T-helper 9 cell (primary cell): ENCODE measurements at places on chromosomes 4 and X.

DNA sequence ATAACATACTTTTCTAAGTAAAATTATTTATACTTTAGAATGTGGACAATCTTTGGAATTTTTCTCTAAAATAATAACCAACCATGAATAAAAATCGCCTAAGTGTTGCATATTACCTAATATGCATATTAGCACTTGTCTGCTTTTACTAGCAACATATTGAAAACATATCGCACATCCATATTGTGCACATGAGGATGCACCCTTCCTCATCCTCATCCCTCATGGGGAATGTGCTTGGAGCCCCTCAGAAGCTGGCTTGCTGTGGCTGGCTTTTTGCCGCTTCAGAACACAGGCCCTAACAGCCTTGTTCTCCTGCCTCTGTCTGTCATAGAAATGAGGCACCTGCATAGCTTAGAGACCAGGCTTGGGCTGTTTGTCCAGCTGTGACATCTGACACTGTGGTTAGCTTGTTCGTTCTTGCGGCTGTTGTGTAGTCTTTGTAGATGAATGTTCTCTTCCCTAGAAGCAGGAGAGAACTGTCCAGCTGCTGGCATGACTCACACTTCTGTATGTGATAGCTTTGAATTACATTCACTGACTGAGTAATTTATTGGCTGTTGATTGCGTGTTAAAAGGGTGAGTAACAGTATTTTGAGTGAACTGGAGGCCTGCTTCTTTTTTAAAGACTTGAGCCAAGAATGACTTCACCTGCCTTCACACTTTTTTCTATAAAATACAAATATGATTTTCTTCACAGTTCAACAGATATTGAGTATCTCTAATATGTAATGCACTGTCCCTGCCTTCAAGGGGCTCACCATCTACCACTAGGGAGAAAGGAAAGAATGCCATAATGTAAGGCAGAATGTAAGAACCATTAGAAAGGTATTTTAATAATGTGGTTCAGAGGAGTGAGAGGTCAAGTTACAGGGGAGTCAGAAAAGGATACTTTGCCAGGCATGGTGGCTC is 81.9 kb downstream of the HMGB2 start:
- no peak for DNase-seq

GRCh38 chr4:42326040-42326439 is 71.2 kb upstream of the SHISA3 start:
- no peak for DNase-seq

GRCh38 chrX:135973025-135973547 is 702 bp downstream of the MMGT1 start:
- no peak for DNase-seq

DNA sequence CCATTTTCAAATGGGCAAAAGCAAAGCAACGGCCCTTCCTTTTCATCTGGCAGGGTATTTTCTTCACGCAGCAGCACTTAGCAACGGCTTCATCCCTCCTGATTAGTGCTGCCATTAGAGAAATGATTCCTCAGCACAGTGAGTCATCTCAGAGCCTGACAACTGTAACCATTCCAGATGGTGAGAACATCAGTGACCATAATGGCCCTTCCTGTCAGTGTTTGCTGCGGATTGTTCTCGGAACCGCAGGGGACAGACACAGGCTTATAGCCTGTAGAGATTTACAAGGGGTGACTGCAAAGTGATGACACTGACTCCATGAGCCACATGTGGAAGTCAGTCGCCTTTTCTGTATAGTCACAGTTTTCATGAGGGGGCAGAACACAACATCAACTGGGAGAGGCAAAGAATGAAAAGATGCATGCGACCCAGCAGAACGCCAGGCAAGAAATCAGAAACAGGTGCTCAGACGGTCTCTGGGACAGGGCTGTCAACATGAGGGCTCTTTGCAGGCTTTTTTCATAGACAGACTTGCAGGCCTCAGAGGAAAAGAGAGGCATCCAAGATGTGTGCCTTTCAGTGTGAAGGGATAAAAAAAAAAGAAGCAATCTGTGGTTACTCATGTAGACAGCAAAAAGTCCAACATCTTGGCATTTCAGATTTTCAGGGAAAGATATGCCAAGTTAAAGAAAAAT is 69.9 kb upstream of the FBXW7 start:
- DNase-seq, result no peak

- no peak for DNase-seq
Observed at GRCh38 chr4:152640058-152640921, 39.5 kb downstream of the TMEM154 start.

GRCh38 chrX:154779261-154779660 is 16.6 kb downstream of the DKC1 start:
- DNase-seq, result no peak

GRCh38 chr4:8312976-8313375 is 43.4 kb downstream of the HTRA3 start:
- no peak for DNase-seq

DNA sequence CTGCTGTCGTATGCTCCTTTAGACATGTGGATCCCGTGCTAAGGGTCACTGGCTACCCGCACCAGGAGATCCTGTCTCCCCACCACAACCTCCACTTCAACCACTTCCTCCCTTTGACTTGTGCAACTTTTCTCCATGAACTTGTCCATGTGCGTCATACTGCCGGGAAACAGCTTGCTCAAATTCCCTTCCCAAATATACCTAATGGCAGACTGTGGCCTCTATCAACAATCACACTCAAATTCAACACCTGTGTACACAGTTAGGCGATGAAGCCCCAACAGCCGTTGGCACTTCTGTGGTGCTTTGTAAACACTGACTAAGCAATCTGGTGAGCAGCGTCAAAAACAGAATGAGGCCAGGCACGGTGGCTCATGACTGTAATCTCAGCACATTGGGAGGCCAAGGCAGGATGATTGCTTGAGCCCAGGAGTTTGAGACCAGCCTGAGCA is 49.5 kb downstream of the CD99L2 start:
- DNase-seq, result no peak

GRCh38 chr4:10036807-10037342 is 15.6 kb upstream of the SLC2A9 start:
- DNase-seq, result no peak

- DNase-seq, result no peak
Observed at GRCh38 chr4:53635697-53636483, 44.6 kb upstream of the LNX1 start.
